ENCODE measurements at places on chromosomes 12 and 14.

DNA sequence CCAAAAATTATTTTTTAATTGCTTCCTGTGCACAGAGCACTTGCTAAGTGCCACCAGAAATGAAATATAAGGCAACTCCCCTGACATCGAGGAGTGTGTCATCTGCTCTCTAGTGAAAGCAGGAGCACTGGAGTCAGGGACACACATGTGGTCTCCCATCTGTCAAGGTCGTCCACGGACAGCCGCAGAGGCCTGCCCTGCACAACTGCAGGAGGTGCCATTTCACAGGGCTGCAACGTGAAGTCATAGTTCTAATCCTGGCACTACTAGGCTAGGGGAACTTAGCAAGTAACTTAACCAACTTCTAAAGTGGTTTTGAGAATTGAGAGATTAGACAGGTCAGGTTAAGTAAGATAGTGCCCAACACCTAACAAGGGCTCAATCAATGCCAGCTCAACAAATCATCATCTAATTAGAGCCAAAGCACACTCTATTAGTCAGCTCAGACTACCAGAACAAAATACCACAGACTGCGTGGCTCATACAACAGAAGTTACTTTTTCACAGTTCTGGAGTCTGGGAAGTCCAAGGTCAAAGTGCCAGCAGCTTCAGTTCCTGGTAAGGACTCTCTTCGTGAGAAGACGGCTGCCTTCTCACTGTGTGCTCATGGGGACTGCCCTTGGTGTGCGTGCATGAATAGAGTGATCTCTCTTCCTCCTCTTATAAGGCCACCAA lies 30.7 kb downstream of the FOXN3 start:
- DNase-seq = no peak

- no peak for DNase-seq
Measured at GRCh38 chr14:89855961-89856656, 98.4 kb downstream of the EFCAB11 start.

DNA sequence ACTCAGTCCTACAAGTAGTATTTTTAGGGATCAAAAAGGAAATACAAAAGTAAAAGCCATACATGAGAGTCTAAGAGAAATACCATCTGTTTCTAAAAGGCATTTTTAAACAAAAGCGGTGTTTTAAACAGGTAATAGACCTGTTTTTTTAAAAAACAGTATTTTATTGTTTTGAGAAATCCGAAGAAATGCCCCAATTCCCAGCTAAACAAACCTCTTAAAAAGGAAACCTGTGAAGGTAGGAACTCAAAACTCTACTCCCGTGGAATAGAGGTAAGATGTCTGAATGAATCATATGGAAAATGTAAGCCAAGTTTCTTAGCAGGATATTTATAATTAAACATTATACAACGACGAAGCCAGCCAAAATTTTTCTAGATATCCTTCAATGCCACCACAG lies 2.0 kb downstream of the PPP1R13B start:
- no peak for DNase-seq

- no peak for DNase-seq
Measured at GRCh38 chr12:6386491-6386890, 2.5 kb downstream of the LTBR start.

DNA sequence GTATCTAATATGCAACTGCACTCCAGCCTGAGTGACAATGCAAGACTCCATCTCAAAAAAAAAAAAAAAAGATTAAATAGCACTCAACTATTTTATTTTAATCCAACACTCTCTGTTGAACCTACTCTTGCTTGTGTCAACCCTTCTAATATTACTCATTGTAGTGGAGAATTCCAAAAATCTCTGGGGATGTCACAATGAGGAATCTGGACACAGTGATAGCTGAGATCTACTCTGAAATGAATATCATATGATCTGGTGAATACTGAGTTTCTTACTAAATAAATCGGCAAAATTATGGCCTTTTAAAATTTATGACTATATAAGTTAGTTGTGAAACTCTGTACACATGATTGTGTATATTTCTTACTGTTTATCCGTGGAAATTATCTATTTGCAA lies 418.2 kb downstream of the BCAT1 start:
- DNase-seq = no peak

DNA sequence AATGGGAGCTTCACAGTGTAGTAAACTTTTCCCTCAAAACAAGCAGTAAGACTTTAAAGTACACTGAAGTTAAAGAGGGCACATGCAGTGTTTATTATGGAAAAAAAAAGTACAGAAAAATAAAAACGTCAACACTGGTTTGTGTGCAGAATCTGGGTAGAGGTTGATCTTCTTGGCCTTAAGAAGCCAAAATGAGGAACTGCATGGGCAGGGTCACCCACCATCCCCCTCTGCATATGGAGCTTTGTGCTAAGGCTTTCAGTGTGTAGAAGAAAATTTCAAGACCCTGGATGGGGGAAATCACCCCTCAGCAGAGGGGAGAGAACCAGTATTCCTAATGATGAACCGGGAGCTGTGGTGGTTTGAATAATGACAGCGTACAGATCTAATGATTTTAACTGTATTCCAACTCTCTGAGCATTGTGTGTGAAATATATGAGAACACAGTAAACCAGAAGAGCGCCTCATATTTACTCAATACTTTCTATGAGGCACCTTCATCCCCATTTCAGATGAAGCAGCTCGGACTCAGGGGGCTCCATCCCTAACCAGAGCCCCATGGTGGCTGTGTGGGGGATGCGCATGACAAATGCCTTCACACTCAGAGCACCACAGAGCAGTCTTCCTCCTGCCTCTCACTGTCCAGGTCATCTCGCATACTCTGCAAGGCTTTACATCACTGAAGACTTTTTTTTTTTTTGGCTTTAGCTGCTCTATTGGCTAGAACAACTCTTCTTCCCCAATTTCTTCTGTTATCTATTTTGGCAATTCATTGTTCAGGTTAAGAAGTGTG lies 33.4 kb downstream of the ACADS start:
- DNase-seq = no peak

DNA sequence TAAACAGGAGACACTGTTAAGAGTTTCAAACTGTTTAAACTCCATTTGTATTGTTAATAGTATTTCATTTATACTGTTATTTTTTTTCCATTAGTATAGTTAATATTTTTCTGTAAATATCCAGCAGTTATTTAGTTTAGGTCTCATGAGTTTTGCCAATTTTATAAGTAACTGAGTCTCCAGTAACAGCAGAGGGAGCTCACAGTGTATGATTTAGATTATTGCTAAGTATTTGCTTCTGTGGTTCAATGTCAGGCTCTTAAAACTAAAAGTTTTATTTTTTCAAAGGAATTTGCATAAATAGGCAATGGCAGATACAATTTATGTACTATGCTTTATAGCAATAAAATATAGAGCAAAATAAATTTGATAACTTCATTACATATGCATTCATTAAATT lies 209.7 kb downstream of the ATXN7L3B start:
- DNase-seq = no peak

- DNase-seq = no peak
Measured at GRCh38 chr14:105315211-105315721, 718 bp downstream of the PACS2 start.

DNA sequence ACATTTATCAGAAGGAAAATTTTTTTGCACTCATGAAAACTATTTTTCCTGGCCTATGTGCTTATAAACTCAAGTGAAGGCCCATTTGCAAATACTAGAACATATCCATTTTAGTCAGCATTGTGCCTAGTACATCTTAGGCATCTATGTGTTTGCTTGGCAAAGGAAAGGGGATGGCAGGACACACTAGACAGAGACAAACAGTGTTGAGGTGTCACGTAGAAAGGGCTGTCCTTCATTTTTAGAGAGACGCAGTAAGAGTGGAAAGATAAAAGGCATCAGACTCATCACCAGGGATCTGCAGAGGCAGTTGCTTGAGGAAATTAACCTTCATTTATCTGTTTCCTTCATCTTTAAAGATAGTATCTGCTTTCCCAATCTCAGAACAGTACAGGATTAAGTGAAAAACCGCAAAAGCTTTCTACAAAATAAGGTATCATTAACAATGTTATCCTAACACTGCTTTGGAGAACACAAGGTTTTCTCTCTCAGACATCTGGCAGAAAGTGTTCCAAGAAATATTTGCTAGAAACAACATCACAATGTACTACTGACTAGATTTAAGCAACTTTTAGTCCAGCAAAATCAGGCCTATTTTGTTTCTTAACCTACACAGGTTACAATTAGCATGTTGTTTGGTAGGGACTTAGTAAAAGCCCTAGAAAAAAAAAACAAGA lies 2.0 kb downstream of the YBX3 start:
- no peak for DNase-seq

- DNase-seq = no peak
Measured at GRCh38 chr14:33342299-33342974, 403.8 kb downstream of the NPAS3 start.

GRCh38 chr14:103022002-103022684 lies 35.2 kb downstream of the CDC42BPB start:
- no peak for DNase-seq

DNA sequence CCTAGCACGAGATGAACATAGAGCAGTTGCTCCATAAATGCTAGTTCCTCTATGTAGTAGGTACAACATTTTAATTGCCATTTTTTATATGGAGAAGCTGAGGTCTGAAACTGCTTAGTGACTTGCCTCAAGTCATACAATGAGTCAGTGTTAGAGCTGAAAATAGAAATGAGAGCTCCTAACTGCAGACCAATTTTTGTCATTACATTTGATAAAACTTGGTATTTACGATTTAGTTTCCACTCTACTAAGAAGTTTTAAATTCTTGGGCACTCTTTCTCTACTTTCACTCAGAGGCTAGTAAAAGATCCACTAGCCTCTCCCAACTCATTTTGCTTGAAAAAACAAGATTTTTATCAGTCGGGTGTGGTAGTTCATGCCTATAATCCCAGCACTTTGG lies 8.1 kb upstream of the TMED10 start:
- DNase-seq = no peak

DNA sequence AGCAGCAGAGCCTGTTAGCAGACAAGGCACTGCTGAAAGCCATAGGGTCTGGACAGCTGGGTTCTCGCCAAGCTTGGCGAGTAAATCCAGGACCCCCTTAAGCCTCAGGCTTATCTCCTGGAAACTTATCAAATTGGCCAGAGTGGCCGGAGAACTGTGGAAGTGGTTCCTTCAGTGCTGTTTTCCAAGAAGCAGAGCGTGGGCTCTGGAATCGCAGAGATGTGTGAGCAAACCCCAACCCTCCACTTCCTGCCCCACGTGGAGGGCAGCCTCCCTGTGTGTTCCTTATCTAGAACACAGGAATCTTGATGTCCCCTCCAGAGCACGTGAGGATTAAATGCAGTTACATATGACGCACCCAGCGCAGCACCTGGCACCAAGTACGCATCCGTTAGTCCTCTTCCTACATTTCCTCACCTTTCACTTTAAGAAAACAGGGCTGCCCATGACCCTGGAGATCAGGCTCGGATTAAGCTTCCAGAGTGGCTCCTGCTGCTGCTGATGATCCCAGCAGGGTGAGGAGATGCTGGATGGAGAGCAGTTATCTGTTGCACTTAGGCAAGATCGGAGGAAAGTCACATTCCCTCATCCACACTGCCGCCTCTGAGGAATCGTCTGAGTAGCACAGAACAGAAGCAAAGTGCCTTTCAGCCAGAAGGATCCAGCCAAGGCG lies 35.0 kb downstream of the MMAB start:
- no peak for DNase-seq

DNA sequence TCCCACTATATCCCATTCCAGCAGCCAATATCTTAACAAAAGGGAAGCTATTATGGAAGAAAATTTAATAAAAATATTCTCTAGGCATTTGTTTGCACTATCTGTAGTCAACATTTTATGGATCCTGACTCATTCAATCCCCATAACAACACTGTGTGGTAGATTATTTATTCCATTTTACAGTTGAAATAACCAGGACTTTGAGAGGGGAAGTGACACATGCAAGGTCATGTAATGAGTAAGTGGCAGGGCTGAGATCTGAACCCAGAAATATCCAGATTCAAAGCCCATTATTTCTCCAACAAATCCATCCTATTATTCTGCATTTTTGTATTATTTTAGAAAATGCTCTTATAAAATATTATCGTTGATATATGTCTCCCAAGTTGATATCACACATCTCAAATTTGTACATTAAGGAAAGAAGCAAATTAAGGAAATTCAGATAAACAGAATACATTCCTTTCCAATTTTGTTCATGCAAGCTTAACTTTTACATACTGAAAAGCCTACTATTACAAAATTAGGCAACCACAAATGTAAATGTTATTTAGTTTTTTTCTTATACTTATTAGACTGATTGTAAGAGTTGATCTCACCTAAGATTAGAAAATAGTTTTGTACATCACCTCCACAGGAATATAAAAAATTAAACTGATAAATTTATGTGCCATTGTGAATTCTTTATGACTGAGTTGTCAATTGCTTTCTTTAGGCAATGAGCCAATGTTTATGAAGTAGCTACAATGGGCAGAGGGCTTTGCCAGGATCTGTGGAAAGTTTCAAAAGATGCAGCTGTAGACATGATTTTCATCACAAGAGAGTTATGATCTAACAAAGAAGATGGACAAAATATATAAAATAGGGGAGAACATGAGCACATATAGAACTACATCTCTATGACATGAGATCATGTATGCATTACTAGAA lies 55.1 kb upstream of the E2F7 start:
- DNase-seq = no peak

DNA sequence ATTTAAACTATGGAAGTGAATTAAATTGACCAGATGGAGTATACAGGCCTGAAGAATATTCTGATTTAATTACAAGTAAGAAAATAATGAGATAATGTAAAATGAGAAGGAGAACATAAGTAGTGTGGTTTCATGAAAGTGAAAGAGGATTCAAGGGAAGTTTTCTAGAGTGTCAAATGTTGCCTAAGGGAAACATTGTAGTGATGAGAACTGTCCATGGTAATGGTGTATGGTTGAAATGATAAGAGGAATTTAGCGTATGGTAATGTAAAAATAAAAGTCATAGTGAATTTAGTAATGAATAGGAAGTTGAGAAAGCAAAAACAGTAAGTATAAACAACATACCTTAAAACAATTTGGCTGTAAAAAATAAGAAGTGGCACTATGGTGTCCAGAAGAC lies 1954.6 kb upstream of the FLRT2 start:
- no peak for DNase-seq

- DNase-seq = no peak
Measured at GRCh38 chr14:61147831-61148549, 133.1 kb downstream of the TMEM30B start.

DNA sequence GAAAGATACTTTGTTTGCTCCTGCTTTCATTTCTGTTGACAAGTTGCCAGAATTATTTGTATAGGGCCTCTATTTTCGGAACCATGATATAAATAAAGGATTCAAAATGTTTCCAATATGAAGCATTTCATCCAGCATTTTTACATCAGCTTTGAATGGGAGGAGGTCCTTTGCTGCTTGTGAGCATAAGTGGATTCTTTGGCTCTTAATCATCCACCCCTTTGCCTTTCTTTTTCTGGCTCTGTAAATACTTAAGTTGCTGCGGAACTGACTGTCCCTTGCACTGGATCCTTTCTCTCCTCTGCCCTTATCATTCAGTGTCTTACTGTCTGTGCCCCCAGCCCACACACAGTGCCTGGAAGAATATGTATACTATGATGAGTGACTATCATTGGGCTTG lies 357.3 kb upstream of the RGS6 start:
- DNase-seq = no peak

GRCh38 chr14:24353559-24354481 lies 14.0 kb upstream of the RIPK3 start:
- no peak for DNase-seq

GRCh38 chr12:119630962-119631550 lies 36.9 kb upstream of the PRKAB1 start:
- DNase-seq = no peak

Measured in activated CD8-positive, alpha-beta memory T cell treated with anti-CD3 and anti-CD28 coated beads for 4 hours (primary cell).